ENCODE measurements at places on chromosomes 12 and 14.
A peak's percentile ranks its signal among the peaks of the same experiment; 100 is the strongest.

DNA sequence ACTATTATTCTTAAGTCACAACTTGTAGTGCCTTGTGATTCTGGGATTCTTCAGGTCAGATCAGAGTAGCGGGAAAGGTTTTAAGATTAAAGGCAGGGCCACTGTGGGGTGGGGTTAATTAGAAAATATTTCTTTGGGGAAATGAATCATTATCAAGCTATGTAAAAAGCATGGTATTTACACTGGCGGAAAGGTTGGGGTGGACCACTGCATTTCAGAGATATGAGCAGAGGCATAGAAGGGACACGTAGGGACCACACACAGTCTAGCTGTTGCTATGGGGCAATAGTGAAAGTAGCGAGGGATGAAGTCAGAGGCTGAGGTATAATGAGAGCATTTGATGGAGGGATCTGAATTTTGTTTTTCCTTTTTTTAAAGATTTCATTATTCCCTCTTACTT lies 31.7 kb upstream of the KCNH3 start:
- no peak for DNase-seq

DNA sequence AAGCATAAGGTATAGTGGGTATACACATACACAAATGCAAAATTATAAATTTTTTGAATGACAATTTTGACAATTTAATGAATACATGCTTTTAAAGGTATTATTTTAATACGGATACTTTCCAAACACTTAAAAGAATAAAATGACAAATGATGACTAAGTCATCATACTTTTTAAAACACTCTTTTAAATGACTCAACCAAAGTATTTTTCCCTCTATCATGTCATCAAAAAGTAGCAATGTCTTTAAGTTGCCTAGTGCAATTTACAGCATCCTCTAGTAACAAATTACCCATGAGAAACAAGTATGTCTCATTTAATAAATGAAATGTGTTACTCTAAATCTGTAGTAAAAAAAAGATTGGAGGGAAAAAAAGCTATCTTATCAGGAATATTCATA lies 73.3 kb downstream of the RPS6KA5 start:
- no peak for DNase-seq

DNA sequence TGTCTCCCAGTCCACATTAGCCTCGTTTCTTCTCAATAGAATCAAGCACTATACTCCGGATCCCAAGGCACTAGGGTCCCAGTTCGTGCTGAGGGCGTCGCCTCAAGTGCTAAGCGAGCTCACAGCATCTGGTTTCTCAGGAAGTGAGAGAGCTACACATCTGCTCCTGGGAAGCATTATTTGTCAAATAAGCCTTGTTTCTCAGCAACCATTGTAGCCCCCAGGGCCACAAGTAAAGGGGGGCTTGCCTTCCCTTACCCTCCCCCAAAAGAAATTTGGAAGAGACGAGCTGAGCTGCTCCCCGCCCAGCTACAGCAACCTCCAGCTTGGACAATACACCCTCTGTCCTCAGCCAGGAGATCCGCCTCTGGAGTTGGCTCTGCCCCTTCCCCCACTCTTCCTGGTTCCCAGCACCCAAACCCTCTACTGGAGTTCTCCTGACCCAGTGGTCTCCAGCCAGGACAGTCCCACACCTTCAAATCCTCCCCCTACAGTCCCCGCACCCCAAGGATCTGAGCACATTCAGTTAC lies 5.7 kb upstream of the TNS2 start:
- DNase-seq: no peak

GRCh38 chr12:32615441-32615840 lies 63.7 kb upstream of the DNM1L start:
- no peak for DNase-seq

DNA sequence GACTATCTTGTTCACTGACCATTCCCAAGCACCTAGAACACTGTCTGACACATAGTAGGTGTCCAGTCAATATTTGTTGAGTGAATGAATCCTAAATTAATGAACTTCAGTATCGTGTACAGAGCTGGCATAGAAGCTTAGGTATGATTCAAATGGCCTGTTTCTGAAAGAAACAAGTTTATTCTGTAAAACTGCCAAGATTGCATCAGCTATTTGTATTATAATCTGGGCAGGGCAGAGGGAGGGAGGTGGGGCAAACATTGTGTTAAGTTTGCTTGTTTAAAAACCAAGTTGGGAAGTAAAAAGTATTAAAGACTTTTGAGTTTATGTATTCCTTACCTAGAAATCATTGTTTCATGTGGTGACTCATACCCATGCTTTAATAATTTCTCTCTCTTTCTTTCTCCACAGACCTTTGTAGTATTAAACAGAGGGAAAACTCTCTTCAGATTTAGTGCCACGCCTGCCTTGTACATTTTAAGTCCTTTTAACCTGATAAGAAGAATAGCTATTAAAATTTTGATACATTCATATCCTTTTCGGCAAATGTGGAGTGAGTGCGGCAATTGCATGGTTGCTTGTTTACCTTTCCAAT lies 92.8 kb downstream of the SCN8A start:
- DNase-seq: peak; percentile 82

- no peak for DNase-seq
These were observed 32.5 kb downstream of the STX2 start for GRCh38 chr12:130806574-130806973.

Data from renal cortical epithelial cell (primary cell).